ENCODE measurements at places on chromosomes 16 and 17. TPM values are rescaled to one million over a fixed set of nuclear protein-coding genes. Genes with fewer than 3 reads are reported as not detected.

- DNase-seq = no peak
These were observed 17.1 kb upstream of the CCR7 start for GRCh38 chr17:40582328-40582901.

GRCh38 chr16:89183975-89184676, 12.6 kb downstream of the CDH15 start:
- no peak for DNase-seq

GRCh38 chr16:4087990-4088577, 28.2 kb downstream of the ADCY9 start:
- DNase-seq = no peak

DNA sequence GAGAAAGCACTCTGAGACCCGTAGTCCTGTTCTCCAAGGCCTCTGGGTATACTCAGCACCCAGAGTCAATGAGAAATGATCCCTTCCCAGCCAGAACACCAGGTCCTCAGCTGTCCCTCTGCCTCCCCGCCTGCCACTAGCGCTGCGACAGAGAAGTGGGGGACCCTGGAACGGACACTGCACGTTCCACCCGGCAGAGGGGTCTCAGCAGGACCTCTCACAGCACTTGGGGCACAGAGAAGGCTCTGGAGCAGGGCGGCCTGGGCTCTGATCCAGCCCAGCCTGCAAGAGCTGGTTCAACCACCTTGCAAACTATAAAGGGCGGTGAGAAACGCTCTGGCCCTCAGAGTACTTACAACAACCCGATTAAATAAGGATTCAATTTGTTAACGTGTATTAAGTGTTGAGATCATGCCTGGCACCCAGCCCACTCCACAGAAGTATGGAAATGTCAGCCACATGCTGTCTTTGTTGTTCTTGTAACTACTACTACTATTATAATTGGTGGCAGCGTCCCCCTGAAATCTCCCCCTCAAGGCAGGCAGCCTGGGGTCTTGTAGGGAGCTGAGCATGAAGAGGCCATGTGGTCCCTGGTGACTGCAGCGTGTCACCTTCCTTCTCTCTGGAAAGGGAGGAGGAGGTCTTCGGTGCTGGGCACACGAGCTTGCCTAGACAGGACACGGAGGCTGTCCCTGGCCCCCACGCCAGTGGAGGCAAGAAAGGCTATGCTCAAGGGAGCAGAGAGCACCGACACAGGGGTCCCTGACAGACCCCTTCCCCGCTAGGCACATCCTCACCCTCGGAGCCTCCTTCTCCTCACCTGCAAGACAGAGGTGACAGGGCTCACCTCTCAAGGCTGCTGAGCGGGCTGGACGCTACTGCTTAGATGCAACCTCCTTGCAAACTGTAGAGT, 2.4 kb downstream of the OSGIN1 start:
- DNase-seq = no peak

DNA sequence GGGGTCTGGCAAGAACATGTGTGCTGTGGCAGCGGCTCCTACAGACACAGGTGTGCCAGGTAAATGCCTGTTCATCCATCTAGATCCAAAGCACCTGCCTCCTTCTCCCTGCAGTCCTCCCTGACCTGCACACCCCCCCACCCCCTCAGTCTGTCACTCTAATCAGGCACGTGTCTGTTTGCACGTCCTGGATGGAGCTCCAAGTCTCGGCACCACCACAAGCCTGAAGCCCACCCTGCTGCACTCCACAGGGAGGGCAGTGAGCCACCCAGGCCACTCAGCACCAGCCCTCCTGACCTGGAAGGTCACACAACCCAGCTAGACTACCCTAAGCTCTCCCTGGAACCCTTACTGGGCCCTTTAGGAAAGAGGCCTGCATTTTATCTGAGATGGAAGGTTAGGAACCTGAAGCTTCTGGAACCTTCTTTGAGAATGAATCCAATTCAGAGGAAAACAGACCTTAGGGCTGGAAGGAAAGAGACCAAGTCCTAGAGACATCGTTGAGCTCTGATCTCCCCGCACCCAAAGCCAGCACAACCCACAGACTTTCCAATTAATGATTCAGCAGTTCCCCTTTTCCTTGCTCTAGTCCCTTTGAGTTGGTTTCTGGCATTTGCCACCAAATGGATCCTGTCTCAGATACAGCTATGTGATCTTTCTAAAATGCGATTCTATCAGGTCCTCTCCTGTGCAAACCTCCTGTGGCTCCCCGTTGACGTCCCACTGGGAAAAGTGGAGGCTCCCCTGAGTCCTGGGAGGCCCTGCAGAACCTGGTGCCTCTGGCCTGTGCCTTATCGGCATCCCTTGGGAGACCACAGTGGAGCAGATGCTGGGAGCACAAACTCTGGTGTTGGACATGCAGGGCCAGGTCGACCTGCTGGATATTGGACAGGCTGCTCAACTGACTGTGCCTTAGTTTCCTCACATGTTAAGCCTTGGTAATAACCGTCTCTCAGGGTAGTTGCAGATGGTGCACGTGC, 67.9 kb downstream of the PRMT7 start:
- DNase-seq = no peak

- peak; percentile 38 for DNase-seq
These were observed 20.0 kb upstream of the RNF135 start for GRCh38 chr17:30950669-30951399.

- DNase-seq = no peak
These were observed 325.8 kb downstream of the ABCC12 start for GRCh38 chr16:47829850-47830600.

The KIF18B gene
- polyA plus RNA-seq = 15.8 TPM

The C1QL1 gene
- polyA plus RNA-seq = 3.2 TPM

DNA sequence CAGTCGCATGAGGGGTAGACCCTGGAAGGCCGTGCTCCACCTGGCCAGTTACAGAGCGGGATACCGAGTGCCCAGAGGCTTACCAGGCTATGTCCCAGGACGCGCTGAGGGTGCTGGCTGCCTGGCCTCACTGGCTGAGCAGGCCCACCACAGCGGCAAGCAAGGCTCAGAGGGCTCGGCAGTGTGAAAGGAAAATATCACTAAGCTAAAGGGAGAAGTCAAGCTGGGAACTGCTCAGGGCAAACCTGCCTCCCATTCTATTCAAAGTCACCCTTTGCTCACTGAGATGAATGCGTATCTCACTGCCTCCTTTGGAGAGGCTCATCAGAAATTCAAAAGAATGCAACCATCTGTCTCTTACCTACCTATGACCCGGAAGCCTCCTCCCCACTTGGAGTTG, 37.4 kb downstream of the CCDC57 start:
- DNase-seq = no peak

GRCh38 chr17:64085650-64086005, 44.3 kb downstream of the ERN1 start:
- DNase-seq = no peak

The PRRT2 gene
- polyA plus RNA-seq = 18.1 TPM

- DNase-seq = no peak
These were observed 6.1 kb upstream of the HEATR3 start for GRCh38 chr16:50059669-50060068.

The KRT9 gene
- not detected for polyA plus RNA-seq

The ITGAL gene
- 2.9 TPM for polyA plus RNA-seq

The CNGB1 gene
- 0.11 TPM for polyA plus RNA-seq

The HLF gene
- polyA plus RNA-seq = 5.3 TPM
